ENCODE measurements at places on chromosomes 5 and 9.
A peak's percentile ranks its signal among the peaks of the same experiment; 100 is the strongest.

GRCh38 chr9:89428901-89429890 lies 68.7 kb downstream of the SEMA4D start:
- no peak for ATAC-seq

DNA sequence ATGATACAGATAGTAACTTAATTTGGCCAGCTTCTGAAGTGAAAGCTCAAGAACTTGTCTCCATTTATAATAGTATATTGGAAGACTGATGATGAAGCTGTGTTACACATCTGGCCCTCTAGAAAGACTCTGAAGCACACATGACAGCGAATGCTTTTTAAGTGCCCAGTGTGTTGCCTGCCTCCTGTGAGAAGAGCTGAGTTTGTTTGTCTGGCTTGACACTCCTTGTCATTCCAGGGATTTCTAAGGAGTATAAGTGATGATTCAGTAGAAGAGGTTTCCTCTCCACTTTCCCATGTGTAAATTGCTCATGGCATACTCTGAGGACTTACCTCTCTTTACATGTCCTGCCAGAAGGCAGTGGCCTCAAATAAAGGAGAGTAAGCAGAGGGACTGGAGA lies 30.4 kb upstream of the LRRTM2 start:
- no peak for ATAC-seq

DNA sequence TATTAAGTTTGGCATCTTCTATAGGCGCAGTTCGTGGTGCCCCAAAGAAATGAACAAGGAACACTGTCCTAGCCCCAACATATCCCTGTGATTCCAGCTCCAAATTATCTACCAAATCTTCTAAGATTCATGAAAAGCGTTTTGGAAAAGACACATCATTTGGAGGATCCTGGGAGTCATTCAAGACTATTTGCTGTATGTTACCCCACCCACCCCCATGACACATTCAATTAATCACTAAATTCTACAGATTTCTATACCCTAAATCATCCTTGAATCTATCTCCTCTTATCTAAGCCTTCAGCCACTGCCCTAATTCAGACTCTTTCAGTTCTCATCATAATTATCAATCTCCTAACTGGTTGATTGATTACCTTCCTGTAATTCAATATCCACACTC lies 5.5 kb upstream of the RUSC2 start:
- no peak for ATAC-seq

DNA sequence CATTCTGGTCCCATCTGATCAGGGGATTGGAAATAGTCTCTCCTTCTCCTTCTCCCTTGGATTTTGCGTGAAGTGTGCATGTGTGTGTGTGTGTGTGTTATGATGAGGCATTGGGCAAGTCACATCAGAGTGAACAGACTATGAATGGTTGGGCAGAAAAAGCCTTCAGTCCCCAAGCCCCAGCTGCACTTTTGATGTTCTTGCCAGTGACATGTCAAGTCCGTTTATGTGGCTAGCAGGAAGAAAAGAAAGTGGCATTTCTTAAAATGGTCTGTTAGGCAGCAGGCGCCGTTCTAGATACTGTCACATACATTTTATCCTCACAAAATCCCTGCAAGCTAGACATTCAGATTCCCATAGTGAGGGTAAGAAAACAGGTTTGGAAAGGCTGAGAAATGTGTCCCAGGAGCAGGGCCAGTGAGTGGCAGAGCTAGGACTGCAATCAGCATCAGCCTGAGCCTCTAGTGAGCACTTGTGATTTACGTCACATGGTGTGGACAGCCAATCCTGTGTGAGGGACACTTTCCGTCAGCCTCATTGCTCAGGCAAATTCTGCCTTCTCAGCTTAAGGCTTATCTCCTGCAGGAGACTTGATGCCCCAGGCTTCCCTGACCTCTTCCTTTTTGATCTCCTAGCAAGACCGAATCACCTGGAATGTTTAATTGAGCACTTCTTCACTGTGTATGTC lies 60.4 kb downstream of the GLRA1 start:
- no peak for ATAC-seq

GRCh38 chr5:32387211-32387610 lies 57.3 kb downstream of the ZFR start:
- ATAC-seq, result no peak

DNA sequence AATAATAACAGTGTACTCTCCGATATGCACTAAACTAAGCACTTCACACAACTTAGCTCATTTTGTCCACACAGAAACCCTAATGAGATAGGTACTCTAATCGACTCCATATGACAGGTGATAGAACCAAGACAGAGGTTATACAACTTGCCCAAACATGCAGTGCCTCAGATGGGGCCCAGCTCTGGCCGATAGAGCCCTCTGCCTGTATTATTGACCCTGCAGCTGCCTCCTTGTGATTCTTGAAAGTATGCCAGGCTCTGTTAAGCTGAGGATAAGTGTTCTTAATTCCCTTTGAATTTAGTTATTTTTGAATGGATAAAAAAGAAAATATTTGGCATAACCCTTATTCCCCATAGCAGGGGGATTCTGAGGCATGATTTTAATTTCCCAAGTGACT lies 78.5 kb downstream of the HMHB1 start:
- no peak for ATAC-seq

DNA sequence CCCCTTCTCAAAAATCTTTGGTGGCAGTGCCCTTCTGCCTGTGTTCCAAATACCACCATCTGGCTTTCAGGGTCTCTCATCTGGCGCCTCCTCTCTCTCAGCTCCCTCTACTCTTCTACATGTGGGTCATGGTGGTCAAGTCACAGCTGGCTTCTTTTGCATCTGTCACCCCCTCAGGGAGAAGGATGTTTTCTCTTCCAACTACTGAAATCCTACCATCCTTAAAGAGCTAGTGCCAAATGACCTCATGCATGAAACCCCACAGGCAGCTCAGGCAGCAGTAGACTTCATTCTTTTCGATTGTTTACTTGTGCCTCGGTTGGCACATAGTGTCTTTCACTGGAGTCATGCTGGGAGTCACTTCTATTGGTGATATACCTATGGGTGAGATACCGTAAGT lies 219.2 kb downstream of the DCP2 start:
- no peak for ATAC-seq

GRCh38 chr5:80864706-80865435 lies 95.3 kb upstream of the RASGRF2 start:
- ATAC-seq, result peak; percentile 88

DNA sequence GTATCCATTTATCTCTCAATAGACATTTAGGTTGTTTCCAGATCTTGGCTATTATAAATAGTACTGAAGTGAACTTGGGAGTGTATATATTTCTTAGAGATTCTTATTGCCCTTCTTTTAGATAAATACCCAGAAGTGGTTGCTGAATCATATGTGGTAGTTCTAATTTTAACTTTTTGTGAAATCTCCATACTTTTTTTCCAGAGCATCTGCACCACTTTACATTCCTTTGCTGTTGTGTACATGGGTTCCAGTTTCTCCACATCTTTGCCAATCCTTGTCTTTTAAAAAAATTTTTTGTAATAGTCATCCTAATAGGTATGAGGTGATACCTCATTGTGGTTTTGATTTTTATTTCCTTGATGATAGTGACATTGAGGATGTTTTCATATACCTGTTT lies 303.7 kb downstream of the CCDC171 start:
- ATAC-seq, result no peak

GRCh38 chr5:171122372-171122771 lies 186.7 kb upstream of the TLX3 start:
- ATAC-seq, result no peak

Measured in activated CD4-positive, CD25-positive, alpha-beta regulatory T cell treated with anti-CD3 and anti-CD28 coated beads, Interleukin-2, amount 50 U/mL, for 24 hours (primary cell).